ENCODE measurements at places on chromosomes 5 and 9.
A peak's percentile ranks its signal among the peaks of the same experiment; 100 is the strongest.

- DNase-seq = no peak
Observed at GRCh38 chr5:113693701-113694100, 180.2 kb downstream of the YTHDC2 start.

DNA sequence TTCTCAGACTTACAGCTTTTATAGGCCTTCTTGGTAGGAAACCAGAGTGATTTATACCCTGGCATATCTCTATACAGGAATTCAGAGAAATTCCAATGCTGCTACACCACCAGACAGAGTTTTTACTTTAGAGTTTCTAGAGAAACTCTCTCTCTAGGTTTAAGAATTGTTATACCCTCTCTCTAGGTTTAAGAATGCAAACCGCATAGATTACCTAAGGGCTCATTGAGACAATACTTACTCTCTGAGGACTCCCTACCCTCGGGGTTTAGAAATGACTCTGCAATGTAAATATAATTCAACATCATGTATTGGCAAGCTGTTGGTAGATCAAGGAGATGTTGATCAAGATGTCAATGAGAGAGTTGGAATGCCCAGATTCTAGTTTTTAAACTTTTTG lies 15.3 kb upstream of the ELAVL2 start:
- no peak for DNase-seq

GRCh38 chr9:130995086-130996011 lies 13.6 kb upstream of the LAMC3 start:
- no peak for DNase-seq

GRCh38 chr5:61599370-61600122 lies 267.5 kb downstream of the ZSWIM6 start:
- DNase-seq = no peak

DNA sequence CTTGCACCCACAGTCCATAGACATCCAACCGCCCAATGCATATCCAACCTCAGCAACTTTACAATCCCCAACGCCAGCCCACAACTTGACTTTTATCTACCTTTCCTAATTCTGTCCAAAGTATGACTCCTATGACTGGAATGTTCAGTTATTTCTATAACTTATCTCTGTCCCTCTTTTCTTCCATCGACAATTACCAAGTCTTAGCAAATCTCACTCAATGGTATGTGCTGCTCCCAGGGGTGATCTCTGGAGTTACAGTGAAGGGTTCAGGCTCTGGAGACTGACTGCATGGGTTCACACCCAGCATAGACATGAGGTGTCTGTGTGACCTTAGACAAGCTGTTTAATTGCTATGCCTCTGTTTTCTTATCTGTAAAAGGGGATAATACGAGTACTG lies 106.9 kb downstream of the SPOCK1 start:
- no peak for DNase-seq

DNA sequence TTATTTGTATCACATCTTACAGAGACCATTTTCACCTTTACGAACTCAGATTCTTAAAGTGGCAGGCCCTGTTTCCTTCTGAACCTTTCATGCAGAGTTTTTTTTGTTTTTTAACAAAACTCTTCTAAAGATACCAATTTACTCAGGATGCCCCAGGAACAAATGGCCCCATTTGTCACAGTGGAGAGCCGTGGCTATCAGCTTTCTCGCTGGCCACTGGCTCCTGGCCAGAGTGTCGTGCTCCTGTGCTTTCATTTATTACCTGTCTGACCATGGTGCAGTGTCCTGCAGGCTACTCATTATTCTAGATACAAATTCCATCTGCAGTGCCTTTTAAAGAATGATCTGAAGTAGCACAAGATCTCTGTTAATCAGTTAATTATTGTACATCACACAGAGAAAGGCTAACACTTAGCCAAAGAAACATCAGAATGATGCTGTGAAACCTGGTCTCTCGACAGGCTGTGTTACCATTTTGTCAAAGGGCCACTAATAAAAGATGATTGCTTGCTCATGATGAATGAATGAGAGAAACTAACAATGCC lies 27.8 kb downstream of the ADRA1B start:
- DNase-seq = no peak

- no peak for DNase-seq
Observed at GRCh38 chr9:25681266-25681665, 3.0 kb upstream of the TUSC1 start.

- DNase-seq = no peak
Observed at GRCh38 chr5:161190086-161190485, 338.1 kb upstream of the ATP10B start.

DNA sequence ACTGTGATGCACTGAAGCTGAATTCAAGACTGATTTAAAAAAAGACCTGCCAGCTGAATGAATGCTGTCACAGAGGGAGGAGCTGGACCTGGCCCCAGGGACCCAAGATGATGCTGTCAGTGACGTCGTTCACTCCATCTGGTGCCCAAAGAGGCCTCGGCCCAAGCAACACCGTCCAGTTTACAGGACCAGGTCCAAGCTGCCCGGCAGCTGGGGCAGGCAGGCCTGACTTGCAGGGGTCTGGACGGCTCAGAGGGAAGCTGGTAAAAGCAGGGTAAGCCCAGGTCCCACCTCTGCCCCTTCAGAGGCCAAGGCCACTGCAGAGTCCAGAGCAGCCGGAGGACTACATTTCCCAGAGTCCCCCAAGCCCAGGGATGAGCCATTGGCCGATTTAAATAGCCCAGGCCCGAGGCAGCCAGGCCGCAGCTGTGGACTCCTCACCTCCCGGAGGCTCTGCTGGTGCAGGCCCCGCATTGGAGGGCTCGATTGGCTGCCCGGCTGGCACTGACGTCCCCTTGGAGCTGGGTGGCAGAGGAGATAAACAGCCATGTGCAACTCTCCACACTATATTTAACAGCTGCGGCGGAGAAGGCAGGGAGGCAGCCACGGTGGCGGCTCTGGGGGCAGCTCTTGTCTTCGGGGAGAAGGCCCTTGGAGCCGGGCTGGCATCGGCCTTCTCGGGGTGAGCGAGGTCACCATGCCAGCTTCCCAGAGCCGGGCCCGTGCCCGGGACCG lies at the start of gene PLPP7:
Gene PLPP7 (plus strand): TSS at position 423 of the 735 bp plus-strand sequence. CDS start 275 bp downstream, at position 698.
- no peak for DNase-seq

DNA sequence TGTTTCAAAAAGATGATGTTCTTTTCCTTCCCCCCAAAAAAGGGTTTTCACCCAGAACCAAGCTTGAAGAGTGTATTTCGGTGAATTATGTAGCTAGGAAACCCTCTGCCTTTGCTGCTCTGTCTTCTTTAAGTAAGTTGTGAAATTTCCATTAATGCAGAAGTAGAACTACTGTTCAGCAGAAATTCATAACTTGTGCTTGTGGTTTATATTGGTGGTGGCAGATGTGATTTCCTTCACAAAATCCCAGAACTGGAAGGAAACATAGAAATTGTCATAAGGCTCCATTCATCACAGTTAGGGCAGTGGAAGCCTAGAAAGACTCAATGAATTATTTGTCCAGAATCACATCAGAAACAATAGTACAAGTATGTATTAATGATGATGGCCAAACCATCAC lies 42.1 kb upstream of the DAB2 start:
- DNase-seq = no peak

DNA sequence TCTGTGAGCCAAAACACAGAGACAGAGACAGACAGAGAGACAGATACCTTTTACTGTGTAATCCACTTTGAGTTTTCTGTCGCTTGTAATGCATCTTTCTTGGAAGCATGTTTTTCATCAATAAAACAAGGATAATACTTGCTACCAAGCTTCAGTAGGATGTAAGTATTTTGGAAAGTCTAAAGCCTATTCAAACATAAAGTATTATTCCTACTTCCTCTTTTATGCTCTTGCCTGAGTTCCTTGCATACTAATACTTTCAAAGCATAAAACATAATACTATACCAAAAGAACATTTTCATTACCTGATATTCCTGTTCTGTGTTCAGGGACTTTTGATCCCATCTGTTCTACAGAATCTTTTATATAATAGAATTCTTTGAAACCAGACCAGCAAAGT lies 64.5 kb upstream of the SLC30A5 start:
- no peak for DNase-seq

- DNase-seq = no peak
Observed at GRCh38 chr5:42832060-42832459, 20.4 kb upstream of the SELENOP start.

DNA sequence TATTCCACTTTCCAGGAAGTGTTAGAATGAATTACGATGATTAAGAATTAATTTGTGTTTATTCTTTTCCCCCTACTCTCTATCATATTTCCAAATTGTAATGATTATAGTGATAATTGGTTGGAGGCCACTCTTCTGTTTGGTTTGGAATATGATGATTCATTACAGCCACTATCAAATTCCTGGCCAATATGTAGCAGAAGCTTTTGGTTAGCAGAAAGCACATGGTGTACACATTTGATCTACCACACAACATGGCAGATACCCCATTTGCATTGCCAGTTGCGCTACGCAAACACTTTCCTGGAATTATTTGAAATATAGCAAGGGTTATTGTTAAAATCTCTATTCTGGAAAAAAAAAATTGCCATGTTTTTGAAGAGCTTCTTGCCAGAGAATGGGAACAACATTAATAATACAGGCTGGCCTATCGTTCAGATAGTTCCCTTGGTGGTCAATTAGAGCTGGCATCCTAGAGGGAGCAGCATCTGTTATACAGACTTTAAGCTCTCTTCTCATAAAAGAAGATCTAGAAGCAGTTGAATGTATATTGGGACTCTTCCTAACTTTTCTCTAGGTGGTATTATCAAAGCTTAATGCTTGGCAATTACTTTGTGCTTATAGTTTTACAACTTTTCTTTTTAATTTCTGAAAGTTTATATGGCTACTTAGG lies 455.0 kb upstream of the ACTBL2 start:
- DNase-seq = no peak

DNA sequence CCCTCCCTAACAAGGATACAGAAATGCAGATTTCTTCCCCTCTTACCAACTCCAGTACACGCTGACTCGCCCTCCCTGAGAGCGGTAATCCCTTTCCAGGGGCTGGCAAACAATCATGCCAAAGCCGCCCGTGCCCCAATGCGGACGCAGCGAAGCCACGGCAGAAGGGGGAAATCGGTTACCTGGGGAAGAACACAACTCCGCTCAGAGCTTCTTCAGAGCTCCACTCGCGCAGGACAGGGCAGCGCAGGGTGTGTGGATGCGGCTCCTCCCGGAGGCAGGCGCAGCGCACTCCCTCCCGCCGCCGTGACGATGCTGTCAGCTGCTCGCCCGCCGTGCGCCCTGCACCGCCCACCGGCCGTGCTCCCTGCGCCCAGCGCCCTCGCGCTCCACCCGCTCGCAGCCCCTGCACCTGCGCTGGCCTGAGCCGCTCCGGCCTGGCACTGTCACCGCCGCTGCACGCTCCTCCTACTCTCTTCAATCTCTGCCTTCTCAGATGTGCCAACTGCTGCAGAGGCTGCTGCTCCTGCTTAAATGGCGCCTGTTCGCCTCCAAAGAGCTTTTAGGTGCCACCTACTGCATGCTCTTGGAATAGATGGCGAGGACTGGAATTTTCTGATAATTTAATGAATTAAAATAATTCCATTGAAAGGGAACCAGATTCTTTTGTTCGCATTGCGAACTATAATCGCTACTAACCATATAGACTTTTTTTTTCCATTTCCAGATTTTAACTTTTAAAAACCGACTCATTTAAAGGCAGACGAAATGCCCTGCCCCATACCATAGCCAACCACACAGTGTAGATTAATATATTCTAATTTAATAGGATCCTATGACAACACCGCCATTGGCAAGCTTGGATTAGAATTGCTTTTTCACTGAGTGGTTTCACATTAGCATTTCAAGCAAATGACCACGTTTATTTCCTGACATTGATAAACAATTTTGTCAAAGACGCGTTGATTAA lies at the start of gene DIRAS2:
Gene DIRAS2 (minus strand): TSS at position 255 of the 970 bp plus-strand sequence. CDS start 28,997 bp downstream, outside the sequence.
- peak; percentile 21 for DNase-seq

- peak; percentile 49 for DNase-seq
Observed at GRCh38 chr9:131578731-131579504, 33.6 kb downstream of the PRRT1B start.

- DNase-seq = no peak
Observed at GRCh38 chr9:89484475-89485404, 13.2 kb downstream of the SEMA4D start.

DNA sequence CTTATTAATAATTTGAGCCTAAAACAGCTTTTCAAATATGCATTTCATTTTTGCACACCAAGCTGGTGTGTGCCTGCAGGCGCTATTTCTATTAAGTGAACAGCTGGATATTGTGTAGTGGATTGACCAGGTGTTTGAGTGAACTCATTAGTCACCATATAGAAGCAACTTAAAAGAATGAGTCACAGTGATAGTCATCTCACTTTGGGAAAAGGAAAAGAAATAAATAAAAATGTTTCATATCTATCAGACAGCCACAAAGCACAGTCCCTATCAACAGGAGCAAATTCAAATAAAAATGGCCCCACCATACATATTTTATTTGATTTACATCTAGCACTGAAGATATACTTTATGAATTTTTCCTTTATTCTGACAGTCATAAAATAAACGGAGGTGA lies 456.5 kb upstream of the CDH9 start:
- no peak for DNase-seq

DNA sequence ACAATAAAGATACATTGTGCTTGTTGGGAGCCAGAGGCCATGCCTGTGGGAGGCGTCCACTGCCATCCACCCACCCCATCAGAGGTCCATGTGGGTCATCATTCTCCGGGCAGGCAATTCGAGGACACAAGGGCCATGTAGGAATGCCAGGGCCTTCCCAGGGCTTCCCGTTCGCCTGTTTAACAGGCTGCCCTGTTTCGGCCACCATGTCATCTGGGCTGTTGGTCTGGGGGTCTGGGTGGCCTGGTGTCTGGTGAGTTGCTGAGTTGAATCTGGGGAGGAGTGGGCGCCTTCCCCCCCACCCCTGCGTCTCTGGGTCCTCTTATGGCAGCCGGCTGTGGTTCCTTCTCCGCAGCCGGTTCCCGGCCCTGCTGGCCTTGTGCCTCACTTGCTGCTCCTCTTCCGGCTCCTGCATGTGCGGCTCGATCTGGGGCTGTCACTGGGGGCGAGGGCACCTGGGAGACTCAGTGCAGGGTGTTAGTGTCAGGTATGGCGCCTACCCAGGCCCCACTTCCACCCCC lies 117.4 kb downstream of the WNK2 start:
- DNase-seq = no peak

DNA sequence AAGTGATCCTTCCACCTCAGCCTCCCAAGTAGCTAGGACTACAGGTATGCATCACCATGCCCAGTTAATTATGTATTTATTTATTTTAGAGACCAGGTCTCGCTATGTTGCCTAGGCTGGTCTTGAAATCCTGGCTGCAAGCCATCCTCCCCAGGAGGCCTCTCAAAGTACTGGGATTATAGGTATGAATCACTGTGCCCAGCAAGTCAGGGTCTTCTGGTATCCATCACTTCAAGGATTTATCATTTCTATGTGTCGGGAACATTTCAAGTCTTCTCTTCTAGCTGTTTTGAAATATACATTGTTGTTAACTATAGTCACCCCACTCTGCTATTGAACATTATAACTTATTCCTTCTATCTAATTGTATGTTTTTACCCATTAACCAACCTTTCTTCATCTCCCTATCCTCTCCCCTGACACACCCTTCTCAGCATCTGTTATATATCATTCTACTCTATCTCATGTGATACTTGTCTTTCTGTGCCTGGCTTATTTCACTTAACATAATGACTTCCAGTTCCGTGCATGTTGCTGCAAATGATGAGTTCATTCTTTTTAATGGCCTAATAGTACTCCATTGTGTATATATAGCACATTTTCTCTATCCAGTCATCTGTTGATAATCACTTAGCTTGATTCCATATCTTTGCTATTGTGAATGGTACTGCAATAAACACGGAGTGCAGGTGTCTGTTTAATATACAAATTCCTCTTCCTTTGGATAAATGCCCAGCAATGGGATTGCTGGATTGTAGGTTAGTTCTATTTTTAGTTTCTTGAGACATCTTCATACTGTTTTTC lies 26.4 kb downstream of the UTP15 start:
- DNase-seq = no peak

All from stimulated activated naive CD8-positive, alpha-beta T cell treated with anti-CD3 and anti-CD28 coated beads, Interleukin-15, Interleukin-2, amounts not matched to agents 100 U/mL and 50 U/mL, for 24 hours (primary cell).